Placental pericyte (primary cell): ENCODE measurements at places on chromosomes 6 and 20. TPM values are rescaled to one million over a fixed set of nuclear protein-coding genes. Genes with fewer than 3 reads are reported as not detected.

Gene TRIM15
- not detected in 2 replicates for total RNA-seq

Gene SOX4
- total RNA-seq: 26.7 and 53.7 TPM in 2 replicates

Gene TMEM200A
- 184 and 257 TPM in 2 replicates for total RNA-seq

Gene SEMG1
- total RNA-seq: not detected in 2 replicates

Gene KIF6
- total RNA-seq: under 0.01 TPM in 1 of 2 replicates, not detected in the other

Gene PSORS1C2
- not detected in 2 replicates for total RNA-seq

Gene DEFB132
- not detected in 2 replicates for total RNA-seq

Gene GSTA5
- not detected in 2 replicates for total RNA-seq

Gene TUBB2A
- total RNA-seq: 20.4 and 171 TPM in 2 replicates
